Non-pigmented ciliary epithelial cell (primary cell): ENCODE measurements at places on chromosomes 6 and 20.

GRCh38 chr6:42313941-42314570 lies 96.4 kb upstream of the MRPS10 start:
- DNase-seq: no peak

GRCh38 chr20:54323227-54323734 lies 115.4 kb downstream of the PFDN4 start:
- DNase-seq: no peak

DNA sequence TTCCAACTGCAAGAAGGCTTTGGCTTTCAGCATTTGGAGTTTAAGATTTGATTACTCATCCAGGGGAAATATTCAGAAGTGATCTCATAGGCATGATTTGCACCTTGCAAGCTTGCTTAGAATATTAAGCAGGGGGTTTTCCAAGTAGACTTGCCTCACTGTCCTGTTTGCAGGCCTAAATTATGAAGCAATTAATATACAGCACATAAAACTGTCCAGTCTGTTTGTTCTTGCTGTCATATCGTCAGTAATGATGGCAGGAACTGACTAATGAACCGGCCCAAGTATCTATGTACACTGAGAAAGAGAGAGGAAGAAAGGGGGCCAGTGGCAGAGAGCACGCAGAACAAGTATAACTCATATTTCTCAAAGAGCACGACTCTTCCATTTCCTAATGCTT lies 212.5 kb upstream of the SUPT3H start:
- peak; percentile 44 for DNase-seq

DNA sequence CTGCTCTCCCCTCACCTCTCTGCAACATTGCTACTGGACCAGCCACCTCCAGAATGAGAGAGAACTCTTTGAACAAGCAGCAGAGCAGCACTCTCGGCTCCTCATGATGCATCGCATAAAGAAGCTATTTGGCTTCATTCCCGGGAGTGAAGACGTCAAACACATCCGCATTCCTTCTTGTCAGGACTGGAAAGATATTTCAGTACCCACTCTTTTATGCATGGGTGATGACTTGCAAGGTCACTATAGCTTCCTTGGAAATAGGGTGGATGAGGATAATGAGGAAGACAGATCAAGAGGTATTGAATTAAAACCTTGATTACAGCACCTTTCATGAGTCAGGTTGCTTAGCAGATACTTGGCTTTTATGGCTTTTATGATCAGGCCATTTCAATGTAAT lies 4.3 kb downstream of the CALHM4 start:
- peak; percentile 97 for DNase-seq

- no peak for DNase-seq
These were observed 79.5 kb upstream of the PREP start for GRCh38 chr6:105482227-105482844.

GRCh38 chr6:134328792-134329191 lies 10.9 kb upstream of the SGK1 start:
- no peak for DNase-seq

- no peak for DNase-seq
These were observed 57.7 kb upstream of the FERMT1 start for GRCh38 chr20:6180531-6180930.

DNA sequence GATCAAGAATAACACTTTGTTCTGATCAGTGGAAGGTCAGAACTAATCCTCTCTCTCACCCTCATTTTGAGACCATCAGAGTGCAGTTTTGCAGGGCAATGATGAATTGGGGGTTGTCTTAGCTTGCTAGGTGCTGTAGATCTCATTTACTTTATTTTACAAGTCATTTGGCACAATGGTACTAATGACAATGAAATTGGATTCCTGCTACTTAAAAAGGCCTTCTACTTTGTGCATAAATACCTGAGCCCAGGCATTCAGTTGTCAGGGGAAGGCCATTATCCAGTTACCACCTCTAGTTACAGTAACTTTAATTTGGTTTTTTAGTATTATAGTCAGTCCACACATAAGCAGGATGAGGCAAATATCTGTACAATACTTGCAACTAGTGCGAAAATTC lies 240.0 kb downstream of the HDGFL1 start:
- no peak for DNase-seq

- DNase-seq: no peak
These were observed 3.0 kb upstream of the TMEM14C start for GRCh38 chr6:10719964-10720264.

DNA sequence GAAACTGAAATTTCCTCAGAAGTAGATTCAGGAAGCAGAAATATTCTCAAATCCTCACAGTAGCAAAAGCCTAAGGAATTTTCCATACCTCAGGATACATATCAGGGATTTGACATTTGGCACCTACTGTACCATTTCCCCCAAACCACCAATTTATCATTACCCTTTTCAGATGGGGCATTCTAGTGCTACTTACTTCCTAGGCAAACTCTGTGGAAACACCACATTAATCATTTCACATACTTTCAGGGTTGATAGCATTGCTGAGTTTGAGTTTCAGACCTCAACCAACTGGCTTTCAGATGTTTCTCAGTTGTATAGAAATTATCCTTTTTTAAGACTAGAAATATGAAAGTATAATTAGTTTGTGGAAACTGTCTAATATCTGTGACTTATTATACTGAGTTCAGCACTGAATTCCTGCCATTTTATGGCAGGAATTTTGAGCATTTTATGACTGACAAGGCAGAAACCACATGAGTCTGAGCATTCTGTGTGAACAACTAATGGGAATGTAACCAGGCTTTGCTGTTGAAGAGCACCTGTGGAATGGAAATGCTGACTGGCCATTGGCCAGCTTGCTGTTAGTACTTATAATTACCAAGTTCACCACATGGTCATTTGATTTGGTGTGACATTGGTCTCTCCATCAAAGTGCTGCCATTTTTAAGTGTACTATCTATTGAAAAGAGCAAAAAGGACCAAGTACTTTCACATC lies 35.1 kb upstream of the IRAK1BP1 start:
- no peak for DNase-seq

- DNase-seq: no peak
These were observed 1305.2 kb downstream of the EPHA7 start for GRCh38 chr6:92114091-92114675.

DNA sequence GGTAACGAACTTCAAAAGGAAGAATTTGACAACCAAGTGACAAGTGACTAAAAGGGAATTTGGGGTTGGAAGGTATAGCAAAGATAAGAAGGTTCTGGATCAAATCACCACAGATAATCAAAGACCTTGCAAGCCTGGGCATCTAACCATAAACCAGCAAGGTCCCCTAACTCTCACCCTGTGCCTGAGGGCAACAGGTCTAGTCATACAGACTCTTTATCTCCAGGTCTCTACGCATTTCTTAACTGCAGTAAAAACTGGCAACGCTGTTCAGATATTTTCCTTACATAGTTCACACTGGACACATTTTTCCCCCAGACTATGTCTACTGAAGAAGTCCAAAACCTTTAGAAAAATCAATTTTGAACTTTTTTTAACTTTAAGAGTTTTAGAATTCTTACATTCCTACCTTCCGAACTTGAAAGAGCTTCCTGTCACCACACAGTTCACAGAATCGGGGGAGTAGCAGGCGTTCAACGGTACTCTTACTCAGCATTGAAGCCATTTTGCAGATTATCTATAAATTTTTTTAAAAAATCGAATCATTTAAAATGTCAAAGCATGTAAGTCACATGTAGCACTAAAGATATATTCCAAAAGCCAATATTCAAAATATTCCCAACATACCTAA lies 23.0 kb upstream of the ANKRD60 start:
- no peak for DNase-seq

DNA sequence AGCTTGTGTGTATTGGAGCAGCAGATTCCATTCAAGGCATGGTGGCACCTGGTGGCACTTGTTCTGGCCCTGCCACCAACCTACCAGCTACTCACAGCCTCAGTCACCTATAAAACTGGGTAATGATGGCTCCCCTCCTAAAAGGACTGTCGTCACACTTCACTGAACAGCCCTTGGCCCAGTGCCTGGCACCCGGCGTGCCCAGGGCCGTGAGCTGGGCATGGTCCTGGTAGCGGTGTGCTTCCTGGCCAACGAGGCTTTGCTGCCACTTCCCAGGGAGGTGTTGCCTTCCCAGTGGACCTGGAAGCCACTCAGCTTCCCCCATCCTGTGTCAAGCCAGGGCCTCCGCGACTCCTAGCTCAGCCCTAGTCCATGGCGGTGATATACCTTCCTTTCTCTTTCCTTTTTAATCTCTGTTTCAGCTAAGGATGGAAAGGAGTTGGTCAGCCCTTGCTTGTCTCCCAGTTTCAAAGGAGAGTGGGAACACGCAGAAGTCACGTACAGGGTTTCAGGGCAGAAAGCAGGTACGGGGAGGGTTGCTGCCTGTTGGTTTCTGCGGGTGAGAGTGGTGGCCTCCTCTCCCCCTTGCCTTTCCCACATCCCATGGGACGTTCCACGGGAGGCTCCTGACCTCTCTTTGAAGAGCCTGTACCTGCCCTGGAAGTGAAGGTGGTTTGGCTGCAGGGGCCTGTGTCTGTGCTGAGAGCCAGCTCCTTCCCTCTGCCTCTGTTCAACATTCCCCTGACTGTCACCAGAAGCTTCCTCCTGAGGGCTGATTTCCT lies 25.5 kb downstream of the ENTPD6 start:
- DNase-seq: no peak

- DNase-seq: no peak
These were observed 149.2 kb downstream of the RNASET2 start for GRCh38 chr6:166806962-166807757.

DNA sequence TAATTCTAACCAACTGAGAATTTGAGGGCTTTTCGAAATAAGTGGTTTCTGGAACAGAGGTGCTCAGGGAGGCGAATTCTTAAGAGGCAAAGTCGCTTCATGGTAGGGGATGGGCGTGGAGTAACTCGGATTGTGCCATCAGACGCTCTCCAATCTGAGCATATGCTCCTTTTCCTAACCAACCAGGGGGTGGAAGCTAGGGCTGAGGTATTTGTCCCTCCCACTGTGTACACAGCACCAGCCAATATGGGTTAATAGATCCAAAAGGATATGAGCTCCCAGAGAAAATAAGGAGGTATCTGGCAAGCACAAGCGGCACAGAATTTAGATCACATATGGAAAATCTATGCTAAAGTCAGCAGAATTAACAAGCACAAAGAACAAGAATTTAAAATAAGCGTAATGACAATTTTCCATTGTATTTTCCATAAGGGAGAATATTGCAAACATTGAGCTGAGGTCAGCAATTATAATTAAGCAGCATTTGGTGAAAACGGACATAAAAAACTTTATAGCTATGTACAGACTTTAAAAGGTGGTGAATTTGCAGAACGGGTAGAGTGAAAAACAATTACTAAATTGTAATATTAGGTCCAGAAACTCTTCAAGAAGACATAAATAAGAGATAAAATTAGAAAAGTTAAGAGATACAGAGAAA lies 55.0 kb upstream of the PHACTR1 start:
- DNase-seq: no peak

DNA sequence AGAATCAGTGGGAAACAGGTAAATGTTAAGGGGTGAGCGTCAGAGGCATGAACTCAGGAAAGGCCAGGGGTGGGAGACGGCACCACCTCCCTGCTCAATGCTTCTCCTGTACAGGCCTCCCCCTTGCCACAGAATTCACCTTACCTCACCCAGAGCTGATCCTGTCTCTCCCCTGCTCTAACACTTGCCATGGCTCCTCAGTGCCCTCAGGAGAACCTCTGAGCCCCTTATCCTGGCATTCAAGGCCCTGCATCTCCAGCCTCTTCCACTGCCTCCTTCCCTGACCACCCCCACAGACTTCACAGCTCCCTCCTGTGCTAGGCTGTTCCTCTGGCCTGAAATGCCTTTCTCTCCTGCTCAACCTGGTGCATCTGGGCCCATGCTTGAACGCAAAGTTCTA lies 33.9 kb downstream of the BPIFB1 start:
- no peak for DNase-seq

DNA sequence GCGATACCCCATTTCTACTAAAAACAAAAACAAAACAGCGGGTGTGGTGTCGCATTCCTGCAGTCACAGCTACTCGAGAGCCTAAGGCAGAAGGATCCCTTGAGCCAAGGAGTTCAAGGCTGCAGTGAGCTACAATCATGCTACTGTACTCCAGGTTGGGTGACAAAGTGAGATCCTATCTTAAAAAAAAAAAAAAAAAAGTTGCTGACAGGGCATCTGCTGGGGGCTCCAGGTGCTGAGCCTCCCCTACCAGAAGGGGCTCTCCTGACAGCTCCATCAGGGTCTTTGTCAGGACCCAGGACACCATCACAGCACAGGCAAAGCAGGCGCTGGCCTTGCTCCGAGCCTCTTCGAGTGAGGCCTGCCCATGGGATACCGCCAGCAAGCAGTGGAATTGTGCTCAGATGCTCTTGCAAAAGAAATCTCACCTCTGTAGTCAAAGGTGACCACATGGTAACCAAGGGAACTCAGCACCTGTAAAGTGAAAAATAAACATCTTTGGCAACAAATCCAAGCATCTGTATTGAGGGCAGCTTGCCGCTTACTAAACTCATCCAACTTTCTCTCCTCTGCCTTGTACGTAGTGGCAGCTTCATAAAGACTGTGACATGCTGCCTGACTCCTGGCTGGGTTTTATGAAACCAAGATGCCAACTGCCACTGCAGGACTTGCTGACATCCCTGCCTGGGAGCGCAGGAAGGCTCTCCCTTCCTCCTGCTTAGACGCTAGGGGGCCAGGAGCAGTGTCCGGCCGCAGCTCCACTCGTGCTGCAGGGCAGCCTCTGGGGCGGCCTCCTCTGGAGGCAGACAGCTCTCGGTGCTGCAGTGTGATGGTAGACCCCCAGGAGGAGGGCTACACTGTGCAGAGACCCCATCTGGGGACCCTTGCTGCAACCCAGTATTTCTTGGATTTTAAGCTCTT lies 66.9 kb downstream of the PYGB start:
- no peak for DNase-seq

- DNase-seq: no peak
These were observed 232.0 kb upstream of the TAB2 start for GRCh38 chr6:149085557-149085938.
